ENCODE measurements at places on chromosomes 2 and 18.

- DNase-seq = no peak
Measured at GRCh38 chr18:7082671-7083070, 34.9 kb downstream of the LAMA1 start.

- no peak for DNase-seq
Measured at GRCh38 chr2:47506436-47506835, 103.5 kb downstream of the MSH2 start.

- no peak for DNase-seq
Measured at GRCh38 chr2:128628206-128628605, 309.5 kb upstream of the HS6ST1 start.

GRCh38 chr2:42048299-42049220, 739 bp downstream of the PKDCC start:
- no peak for DNase-seq

GRCh38 chr2:44616667-44617155, 255.0 kb downstream of the CAMKMT start:
- DNase-seq = no peak
